ENCODE measurements at places on chromosomes 16 and 17.
A peak's percentile ranks its signal among the peaks of the same experiment; 100 is the strongest.

DNA sequence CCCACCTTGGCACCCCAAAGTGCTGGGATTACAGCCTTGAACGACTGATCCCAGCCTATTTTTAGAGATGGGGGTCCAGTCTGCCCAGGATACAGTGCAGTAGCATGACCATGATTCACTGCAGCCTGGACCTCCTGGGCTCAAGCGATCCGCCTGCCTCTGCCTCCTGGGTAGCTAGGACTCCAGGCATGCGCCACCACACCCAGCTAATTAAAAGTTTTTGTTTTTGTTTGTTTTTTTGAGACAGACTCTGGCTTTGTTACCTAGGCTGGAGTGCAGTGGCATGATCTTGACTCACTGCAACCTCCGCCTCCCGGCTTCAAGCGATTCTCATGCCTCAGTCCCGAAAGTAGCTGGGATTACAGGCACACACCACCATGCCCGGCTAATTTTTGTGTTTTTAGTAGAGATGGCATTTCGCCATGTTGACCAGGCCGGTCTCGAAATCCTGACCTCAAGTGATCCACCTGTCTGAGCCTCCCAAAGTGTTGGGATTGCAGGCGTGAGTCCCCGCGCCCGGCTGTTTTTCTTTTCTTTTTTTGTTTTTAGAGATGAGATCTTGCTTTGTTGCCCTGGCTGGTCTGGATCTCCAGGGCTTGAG lies 2.3 kb upstream of the PAFAH1B1 start:
- no peak for DNase-seq

DNA sequence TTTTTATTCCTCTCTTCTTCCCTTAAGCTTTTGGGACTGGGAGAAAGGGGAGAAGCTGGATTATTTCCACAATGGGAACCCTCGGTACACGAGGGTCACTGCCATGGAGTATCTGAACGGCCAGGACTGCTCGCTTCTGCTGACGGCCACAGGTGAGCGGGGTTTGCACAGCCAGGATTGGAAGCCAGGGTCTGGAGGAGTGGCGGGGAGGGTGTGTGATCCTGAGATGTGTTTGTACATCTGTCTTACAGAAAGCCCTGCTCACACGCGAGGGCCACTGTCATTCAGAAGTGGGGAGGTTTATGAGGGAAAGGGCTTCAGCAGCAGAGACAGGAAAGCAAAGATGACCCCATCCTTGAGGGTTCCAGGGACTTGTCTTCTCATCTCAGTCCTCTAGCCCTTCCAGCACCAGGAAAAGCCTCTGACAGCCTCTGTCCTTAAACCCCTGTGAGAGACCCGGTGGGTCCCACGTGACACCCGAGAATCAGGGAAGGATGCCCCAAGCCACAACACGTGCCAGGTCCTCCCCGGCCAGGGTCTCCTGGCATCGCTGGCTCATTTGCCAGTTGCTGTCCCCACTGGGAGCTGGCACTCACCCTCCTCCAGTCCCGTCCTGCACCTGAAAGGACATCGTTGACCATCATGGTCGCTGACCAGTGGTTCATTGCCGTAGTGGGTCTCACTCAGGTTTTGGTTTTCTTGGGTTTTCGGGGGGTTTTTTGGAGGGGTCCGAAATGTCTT lies 44.3 kb upstream of the CHMP6 start:
- no peak for DNase-seq

DNA sequence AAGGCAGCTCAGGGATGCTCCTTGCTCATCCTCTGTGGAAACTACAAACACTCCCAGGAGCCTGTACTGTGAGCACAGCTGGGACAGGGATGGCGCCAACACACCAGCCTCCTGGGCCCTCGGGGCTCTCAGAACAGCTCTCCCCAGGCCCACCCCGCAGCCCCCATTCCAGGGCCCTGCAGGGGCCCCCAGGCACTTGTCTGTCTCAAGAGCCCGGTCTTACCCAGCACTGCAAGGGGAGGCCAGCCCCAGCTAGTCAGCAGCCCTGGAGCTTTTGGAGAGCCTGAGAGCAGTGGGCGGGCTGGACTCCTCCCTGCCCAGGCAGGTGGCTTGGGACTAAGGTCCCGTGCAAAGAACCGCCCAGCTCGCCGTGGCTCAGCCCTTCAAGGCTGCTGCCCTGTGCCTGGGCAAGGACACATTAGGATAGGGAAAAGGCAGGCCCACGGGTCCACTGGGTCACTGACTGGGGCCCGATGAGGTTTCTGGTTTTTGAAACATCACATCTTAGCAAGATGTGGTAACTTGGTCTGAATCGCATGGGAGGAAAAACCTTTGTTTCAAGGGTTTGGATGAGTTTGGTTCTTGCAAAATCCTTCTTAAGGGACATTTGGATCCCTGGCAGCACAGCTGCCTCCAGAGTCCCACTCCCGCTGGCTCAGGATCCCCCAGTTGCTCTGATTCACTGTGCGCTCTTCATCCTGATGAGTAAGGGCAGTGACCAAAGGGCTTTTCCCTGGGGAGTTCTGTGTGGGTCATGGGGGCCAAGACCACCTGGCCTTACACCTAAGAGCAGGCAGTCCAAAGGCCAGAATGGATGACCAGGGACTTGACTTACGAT lies 2.8 kb downstream of the DNASE1L2 start:
- no peak for DNase-seq

- DNase-seq, result no peak
Observed at GRCh38 chr17:30345527-30346075, 11.7 kb upstream of the TMIGD1 start.

- no peak for DNase-seq
Observed at GRCh38 chr16:7703672-7704071, 371.0 kb downstream of the RBFOX1 start.

GRCh38 chr17:50661795-50662391 lies 27.2 kb downstream of the ABCC3 start:
- no peak for DNase-seq

DNA sequence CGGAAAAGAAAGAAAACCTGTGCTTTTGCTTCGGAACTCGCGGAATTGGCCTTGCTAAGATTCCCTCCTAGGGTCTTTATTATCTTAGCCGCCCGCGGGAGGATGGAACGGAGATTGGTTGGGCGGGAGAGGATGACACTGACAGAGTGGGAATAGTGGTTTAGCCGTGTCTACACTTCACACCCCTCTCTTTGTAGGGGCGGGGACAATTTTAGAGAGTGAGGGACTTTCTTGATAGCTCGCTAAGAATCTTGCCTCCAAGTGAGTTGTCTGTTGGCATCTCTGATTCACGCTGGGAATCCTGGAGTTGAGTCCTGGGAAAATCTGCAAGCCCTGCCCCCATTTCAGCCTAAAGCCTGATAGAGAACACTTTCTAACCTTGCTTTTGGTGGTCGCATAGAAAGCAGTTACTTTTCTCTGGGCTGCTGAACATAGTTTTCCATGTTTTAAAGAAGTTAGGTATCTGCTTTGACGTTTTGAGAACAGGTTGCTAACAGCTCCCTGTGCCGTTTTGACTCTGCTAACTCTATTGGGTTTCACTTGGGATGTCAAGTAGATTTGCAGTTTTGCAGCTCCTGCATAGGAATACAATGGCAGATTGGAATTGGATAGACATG lies 697 bp downstream of the NOL11 start:
- peak; percentile 5 for DNase-seq

DNA sequence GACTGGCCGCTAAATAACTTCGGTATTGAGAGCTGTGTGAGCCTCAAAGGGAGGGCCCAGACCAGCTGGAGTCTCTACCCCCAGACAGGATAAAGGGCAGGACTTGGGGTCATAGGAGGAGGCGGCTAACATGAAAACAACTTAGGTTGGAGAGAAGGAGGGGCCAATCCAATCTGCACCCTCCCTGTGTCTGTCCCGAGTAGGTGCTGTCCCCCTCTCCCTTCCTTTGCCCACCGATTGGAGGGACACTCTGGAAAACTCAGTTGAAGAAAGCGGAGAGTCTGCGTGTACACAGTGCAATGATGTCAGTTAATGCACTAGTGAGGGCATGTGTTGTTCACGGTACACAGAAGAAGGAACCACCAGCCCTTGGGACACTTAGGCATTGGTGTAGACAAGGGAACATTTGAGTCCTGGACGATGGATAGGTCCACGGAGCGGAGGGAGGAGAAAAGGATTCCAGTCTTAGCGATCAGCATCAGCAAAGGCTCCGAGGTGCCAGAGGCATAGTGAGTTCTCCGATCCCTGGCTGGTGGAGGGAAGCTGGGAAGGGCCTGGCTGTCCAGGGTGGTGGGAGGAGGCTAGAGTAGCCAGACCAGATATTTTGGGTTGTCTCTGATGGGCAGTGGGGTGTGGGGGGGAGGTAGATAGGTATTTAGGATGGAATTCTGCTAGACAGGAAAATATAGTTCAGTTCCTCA lies 761 bp downstream of the NOL3 start:
- DNase-seq, result no peak

- peak; percentile 44 for DNase-seq
Observed at GRCh38 chr17:45311760-45312476, 4.9 kb downstream of the MAP3K14 start.

DNA sequence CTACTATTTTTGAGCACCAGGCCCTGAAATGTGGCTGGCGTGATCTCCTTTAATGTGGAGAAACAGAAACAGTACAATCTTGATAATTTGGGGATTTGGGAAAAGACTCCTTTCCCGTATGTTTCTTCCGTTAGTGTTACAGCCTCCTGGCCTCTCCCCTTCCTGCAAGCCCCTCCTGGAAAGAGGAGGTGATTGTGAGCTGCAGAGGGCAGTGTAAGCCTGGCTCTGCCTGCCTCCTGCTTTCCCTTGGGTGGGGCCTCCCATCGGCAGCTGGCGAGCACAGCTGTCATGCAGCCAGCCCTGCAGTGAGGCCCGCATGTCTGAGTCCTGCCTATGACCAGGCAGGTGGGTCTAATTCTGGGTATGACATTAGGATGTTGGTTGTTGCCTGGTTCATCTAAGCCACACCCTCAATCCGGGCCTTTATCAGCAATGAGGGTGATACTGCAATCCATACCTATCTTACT lies 48.7 kb upstream of the WSB1 start:
- no peak for DNase-seq

GRCh38 chr16:28878083-28878926 lies at the start of gene ATP2A1:
Gene ATP2A1 (plus strand): TSS chr16:28878488. CDS start chr16:28878672, 184 bp downstream.
- DNase-seq, result no peak

GRCh38 chr17:58586009-58586644 lies 71.7 kb upstream of the MTMR4 start:
- DNase-seq, result no peak

DNA sequence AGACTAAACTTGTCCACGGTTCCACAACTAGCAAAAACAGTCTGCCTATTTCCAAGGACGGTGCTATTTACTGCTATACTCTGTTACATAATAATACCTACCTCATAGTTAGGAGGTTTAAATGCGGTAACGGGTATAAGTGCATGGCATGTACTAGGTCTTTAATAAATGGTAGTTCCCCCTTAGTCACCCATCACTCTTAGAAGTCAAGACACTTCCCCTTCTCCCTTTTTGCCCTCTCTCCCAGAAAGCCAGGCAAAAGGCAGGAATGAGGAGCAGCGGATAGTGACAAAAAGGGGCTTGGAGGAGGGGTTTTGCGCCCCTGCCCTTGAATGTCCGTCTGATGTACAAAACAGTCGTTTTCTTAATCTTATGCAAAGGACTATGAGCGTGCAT lies 1.1 kb upstream of the LSM12 start:
- DNase-seq, result no peak

DNA sequence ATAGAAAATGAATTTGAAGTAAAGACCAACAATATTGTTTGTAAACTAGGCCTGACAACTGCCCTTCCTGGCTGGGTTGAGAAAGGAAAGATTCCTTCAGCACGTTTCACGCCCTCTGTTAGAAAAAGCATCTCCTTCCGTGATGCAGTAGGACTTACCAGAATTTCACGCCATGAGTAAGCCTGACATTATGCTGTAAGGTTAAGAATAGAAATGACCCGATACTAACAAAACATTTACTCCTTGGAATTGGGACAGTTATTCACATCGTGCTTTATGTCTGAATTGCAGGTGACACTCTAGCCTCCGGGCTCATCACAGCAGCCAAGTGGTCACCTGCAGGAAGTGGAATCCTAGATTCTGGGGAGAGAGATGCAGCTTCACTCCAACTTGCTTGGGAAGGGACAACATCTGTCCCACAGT lies 17.5 kb downstream of the MARCHF10 start:
- DNase-seq, result no peak

Data from stimulated activated CD8-positive, alpha-beta memory T cell treated with anti-CD3 and anti-CD28 coated beads, Interleukin-2, amount 100 ng/mL, for 1 hour (primary cell).